ENCODE measurements at places on chromosomes 4 and X.

DNA sequence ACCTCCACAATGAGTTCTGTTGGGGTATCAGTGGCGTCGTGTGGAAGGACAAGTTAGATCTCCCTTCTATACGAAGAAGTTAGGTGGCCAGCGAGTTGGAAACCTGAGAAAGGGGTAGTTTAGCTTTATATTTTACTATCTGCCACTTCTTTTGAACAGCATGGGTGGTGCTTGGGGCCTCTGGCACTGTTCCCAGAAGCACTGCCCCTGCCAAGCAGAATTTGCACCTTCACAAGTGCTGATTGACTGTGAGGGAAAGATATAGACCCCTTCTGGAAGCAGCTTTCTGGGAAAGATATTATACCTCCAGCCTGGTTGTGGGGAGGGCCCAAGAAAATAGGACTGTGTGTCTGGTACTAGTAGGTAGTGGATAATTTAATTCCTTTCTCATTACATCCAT is 246.9 kb downstream of the FBXO8 start:
- DNase-seq: peak; percentile 43

DNA sequence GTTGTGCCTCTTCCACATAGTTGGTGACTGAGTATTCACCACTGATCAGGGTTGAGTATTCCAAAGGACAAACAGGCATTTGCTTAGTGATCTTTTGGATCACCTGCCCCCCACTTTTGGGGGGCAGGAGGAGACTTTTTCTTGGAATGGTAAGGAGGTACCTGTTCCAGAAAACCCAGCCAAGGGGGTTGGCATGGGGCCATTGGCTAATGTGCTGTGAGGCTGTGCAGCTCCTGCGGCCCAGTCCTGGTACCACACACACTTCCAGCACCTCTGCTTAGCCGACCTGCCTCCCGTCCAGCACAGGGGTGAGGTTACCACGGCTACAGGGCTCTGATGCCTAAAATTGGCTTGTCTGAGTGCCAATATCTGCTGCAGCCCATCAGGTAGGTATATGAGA is 40.1 kb upstream of the MGST2 start:
- no peak for DNase-seq

DNA sequence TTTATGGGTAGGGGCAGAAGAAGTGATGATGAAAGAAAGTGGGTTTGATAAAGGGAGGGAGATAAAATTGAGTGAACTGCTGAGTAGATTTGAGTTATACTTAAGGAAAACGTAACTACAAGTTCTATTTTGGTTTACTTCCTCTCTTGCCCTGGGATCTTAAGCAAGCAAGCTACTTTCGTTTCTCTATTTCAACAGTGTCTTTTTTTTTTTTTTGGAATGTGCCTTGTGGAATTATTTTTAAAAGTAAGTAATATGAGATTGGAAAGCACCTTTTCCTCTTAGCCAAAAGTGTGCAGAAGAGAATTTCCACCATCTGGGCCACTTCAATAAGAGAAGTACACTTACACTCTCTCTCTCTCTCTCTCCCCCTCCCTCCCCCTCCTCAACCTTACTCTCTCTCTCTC is 16.0 kb upstream of the C4orf36 start:
- DNase-seq: peak; percentile 85

GRCh38 chrX:44770121-44770520 is 73.7 kb upstream of the DUSP21 start:
- DNase-seq: no peak

- peak; percentile 82 for DNase-seq
Observed at GRCh38 chr4:75724867-75725724, 719 bp downstream of the USO1 start.

- DNase-seq: peak; percentile 83
Observed at GRCh38 chr4:145494666-145495270, 13.1 kb downstream of the SMAD1 start.

GRCh38 chrX:3567686-3568085 is 145.8 kb downstream of the PRKX start:
- DNase-seq: no peak

GRCh38 chrX:6667048-6667768 is 132.3 kb upstream of the VCX3A start:
- no peak for DNase-seq

GRCh38 chr4:120709991-120710390 is 212.5 kb downstream of the PRDM5 start:
- no peak for DNase-seq

- DNase-seq: no peak
Observed at GRCh38 chr4:10925996-10926395, 241.4 kb upstream of the CLNK start.

DNA sequence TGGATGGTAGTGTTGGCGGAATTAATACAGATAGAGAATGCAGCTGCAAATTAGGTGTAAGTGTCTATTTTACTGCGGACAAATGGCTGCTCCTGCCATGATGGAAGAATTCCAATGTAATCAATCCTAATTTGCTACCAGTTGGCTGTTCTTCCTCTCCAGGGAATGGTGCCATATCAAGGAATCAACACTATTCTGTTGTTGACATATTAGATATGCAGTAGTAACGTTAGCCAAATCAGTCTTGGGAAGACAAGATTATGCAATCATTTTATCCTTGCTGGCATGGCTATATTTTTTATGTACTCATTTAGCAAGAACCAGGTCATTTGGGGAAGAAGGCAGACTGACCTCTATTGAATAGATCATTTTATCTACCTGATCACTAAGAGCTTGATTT is 271.2 kb upstream of the AGA start:
- DNase-seq: no peak

DNA sequence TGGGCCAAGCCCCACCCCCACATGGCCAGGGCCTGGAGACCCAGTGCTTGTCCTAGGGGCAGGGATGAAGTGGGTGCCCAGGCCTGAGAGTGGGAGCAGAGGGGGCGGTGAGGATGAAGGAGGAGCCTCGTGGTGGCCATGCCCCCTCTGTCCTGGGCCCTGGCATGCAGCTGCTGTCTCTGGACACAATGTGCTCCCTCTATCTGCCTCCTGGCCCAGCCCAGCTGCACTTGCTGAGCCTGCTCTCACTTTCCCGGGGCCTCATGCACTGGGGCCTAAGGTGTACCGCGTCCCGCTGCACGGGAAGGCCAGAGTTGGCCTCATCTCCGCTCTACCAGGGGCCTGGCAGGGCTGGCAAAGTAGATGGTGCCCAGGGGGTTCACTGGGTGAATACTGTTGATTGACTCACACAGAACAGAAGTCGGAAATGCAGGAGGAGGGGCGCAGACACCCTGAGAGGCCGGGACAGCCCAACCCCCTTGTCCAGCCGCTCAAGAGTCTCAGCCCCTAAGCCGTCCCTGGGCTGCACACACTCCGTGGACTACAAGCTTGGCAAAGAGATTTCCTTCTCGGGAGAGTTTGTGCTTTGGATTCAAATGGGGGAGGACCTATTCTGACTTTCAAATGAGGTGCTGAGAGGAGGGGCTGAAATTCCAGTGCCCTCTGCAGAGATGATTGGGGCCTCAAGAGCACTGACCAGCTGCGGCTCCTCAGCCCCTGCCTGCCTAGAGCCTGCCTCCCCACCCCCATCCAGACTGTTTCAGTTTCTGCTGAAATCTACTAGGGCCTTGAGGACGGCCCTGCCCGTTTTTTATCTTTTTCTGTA is 112.4 kb downstream of the PSAPL1 start:
- DNase-seq: peak; percentile 15

DNA sequence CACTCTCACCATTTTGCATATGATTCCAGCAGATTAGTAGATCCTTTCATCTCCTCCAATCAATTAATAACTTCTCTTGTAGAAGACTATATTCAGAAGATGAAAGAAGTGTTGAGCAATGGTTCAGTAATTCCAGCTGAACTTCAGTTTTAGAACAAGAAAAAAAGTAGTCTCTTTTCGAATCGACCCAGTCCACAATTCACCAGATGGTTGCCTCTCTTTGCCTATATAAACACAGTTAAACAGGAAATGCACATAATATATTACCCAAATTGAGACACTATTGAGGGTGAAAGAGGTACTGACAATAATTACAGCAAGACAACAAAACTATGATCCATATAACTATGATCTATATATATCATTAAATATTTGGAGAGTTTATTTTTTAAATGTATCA is 16.8 kb upstream of the FAM241A start:
- no peak for DNase-seq

DNA sequence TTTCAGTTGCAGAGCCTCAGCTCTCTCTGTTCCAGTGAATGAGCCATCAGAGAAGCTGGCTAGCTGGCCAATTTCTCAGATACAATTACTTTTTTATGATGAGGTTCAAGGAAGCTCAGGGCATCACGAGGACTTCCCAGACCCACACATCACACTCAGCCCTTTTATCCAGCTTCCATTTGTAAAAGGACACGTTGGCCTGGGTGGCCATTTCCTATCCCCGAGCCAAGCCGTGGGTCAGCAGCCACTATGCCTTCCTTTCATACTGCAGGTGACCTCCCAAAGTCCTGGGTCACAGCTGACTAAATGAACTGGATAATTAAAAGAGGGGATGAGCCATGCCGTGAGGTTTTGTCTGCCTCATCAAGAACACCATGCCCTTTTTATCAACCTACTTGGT is 236.9 kb upstream of the PPARGC1A start:
- DNase-seq: no peak

DNA sequence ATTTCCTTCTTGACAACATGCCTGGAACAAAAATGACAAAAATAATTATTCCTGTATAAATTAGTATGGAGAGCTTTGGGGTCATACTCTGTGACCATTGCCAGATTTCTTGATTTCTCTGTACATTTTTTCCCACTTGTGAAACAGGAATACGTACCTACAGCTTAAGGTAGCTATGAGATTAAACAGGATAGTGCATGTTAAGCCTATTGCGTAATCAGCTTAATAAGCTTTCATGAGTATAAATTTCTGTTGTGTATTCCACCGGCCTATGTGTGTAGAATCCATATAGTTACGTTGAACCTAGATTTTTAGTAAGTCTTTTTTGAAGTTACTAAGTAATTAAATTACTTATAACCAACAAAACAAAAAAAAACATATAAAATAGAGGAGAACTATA is 334.9 kb downstream of the DCTD start:
- no peak for DNase-seq

- no peak for DNase-seq
Observed at GRCh38 chrX:41518127-41518840, 71.1 kb downstream of the NYX start.

- DNase-seq: peak; percentile 31
Observed at GRCh38 chr4:6331018-6331417, 61.4 kb downstream of the WFS1 start.

GRCh38 chr4:175770555-175770954 is 41.5 kb downstream of the GPM6A start:
- DNase-seq: peak; percentile 50

GRCh38 chr4:7581477-7581876 is 146.7 kb upstream of the PSAPL1 start:
- peak; percentile 47 for DNase-seq

DNA sequence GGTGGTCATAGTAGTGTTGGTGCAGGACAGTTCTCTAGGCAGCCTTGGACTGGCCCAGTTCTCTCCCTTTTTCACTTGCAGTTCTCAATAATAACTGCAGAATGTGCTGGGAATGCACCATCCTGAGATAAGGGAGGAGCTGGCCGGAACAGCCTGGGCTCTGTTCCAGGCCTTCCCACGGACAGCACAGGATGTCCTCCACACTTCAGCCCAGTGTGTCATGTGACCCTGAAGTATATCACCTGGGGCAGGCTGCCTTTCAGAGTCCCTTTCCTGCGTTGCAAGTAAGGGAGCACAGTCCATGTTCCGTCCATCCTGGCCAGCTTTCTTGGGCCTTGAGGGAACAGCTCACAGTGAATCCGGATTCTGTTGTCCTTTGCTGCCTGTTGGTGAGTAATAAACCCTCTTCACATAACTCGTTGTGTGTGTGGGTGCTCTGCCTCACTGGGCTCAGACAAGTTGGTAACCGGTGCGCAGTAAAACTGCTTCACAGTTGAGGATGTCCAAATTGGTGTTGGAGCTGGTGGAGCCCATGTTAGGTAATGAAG is 32.3 kb upstream of the BBS12 start:
- no peak for DNase-seq

DNA sequence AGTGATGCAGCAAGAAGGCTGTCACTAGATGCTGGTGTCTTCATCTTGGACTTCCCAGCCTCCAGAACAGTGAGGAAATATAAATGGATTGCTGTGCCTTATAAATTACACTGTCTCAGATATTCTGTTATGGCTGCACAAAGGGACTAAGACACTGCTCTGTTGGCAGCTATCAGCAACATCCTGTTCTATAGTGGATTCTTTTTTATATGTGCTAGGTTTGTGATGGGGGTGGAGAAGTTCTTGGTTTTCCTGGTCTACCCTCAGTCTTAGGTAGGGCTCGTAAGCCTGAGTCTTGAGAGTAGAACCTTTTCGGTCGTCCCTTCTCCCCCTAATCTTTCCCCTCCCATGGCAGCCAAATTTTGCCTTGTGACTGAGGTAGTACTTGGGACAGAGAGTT is 17.3 kb downstream of the STIM2 start:
- DNase-seq: no peak

GRCh38 chrX:150935467-150935866 is 37.0 kb upstream of the CD99L2 start:
- DNase-seq: no peak

GRCh38 chr4:38013461-38014366 is 53.5 kb downstream of the PTTG2 start:
- no peak for DNase-seq

DNA sequence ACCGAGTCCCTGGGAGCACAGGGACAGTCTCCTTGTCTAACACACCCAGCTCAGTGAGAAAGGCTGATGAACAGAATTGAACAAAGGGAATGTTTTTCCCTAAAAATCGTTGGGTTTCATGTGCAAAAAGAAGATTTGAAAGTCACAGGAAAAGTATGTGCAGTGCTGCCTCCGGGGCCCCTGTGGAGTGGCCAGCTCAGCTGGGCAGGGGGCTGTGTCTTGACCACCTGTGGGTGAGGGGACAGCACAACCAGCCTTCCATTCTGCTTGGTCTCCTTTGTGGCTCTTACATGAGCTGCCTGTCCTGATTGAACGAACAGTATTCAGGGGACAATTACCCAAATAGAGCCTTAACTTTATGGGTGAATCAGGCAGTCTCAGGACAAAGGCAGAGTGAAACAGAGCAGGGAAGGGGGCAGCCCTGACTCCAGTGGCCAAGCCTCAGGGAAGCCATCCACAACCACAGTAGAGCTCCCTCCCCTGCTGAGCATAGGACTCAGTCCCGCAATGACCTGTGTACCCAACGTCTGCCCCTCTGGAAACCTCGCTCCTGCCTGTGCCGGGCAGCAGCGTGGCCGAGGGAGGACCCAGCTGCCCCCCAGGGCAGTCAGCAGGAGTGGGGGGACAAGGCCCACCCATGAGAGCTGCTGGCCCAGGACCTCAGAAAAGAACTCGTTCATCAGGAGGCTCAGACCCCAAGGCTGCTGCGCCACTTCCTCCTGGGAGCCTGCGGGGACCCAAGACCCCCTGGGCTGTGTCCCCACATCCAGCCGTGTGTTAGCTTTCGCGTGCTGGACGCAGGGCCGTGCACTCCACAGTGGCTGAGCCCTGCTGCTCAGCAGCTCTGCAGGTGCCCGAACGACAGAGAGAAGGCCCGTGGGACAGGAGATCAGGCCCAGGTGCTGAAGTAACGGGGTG is 59.6 kb upstream of the MXD4 start:
- no peak for DNase-seq

GRCh38 chr4:128450326-128451120 is 162.9 kb upstream of the PGRMC2 start:
- DNase-seq: no peak
